ENCODE measurements at places on chromosomes 1 and 21.

DNA sequence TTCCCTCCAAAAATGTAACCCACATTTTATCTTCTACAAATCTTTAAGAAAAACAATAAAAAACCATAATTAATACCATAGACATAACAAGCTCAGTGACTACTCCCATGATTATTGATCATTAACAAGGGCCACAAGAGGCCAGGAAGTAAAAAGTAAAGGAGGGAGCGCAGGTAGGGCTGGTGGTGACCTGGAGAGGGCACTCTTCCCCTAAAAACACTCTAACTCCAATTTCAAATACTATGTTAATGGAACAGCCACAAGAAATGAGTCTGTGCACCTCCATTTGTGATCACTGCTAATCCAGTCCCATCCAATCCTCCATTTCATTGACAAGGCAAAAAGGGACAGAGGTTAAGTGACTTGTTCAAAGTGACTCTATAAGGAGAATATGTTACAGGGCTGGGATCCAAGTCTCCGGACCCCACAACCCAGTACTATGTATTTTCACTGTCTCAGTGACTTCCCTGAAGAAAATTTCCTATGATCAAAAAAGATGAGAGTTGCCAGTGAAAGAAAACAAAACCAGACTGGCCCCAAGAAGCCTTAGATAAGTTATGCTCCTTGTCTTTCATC lies 41.2 kb upstream of the CFAP298 start:
- no peak for DNase-seq

DNA sequence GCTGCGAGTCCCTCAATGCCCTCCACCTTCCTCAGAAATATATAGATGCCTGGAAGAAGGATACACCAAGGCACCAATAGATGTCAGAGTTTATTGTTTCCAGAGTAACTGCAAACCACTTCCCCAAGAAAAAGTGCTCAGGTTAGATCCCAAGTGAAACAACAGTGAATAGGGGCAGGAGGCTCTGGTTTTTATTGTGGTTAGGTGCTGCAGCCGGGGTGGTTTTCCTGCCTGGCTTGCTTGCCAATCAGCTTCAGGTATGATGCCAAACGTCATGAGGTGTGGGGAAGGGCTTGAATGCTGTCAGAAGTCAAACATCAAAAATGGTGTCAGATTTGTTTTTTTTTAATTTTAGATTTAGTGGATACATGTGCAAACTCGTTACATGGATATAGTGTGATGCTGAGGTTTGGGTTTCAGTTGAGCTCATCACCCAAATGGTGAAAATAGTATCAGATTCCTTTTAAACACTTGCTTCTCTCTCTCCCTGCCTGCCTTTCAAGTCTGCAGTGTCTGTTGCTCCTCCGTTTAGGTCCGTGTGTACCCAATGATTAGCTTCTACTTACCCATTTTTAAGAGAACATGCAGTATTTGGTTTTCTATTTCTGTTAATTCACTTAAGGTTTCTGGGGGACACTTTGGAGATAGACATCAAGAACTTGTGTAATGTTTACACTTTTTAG lies 1317.0 kb downstream of the MRPL39 start:
- no peak for DNase-seq

GRCh38 chr1:237282208-237282783 lies 240.3 kb downstream of the RYR2 start:
- no peak for DNase-seq

DNA sequence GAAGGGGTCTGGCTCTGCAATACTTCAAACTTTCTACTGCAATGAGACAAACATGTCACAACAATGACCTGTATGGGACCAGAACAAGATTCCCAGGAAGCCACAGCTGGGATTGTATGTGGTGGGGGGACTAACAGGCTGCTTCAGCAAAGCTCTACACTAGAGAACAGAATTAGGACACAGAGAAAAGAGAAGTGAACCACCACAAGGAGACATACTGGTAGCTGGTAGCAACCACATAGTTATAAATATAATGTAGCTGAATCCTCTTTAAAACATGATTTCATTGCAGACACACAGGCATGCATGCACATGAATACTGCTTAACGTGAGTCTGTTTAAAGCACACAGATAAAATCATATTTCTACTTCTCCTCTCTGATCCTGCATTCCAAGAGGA lies 3.5 kb upstream of the ILDR2 start:
- DNase-seq = no peak

DNA sequence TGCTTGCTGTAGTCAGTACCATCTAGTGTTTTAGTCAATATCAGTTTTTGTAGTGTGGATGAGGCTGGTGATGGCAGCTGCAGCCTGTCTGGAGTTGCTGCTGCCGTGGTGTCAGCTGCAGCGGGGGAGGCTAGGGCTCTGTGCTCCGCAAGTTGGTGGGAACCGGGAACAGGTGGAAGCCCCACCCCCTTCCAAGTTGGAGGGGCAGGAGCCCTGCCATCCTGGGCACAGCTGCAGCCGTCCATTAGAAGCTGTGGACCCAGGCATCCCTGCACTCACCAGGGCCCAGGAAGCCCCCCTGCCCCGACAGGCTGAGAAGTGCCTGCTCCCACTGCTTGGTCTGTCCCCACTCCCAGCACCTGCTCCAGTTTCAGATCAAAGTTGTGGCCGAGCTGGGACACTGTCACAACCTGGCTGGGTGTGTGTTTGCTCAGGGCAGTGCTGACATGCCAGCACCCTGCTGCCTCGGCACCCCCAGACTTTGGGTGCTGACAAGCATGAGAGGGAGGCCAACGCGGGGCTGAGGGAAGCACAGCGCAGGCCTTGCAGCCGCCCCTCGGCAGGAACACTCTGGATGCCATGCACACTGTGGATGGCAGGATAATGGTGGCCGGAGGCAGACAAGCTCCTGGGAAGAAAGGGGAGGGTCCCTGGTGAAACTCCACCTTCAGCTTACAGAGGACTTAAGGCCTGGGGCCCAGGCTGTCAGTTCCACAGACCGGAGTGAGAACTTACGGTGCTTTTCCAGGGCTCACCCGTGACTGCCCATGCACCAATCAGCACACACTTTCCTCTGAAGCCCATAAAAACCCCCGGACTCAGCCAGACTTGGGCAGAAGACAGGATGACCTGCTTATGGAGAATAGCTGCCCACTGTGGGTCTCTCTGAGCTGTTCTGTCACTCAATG lies 86.9 kb downstream of the ADARB1 start:
- DNase-seq = no peak

GRCh38 chr1:163410073-163410999 lies 88.6 kb downstream of the NUF2 start:
- DNase-seq = no peak

- no peak for DNase-seq
These were observed 299.7 kb downstream of the VAV3 start for GRCh38 chr1:107664982-107665925.
